ENCODE measurements at places on chromosomes 2 and 18. TPM values are rescaled to one million over a fixed set of nuclear protein-coding genes. Genes with fewer than 3 reads are reported as not detected.
A peak's percentile ranks its signal among the peaks of the same experiment; 100 is the strongest.

DNA sequence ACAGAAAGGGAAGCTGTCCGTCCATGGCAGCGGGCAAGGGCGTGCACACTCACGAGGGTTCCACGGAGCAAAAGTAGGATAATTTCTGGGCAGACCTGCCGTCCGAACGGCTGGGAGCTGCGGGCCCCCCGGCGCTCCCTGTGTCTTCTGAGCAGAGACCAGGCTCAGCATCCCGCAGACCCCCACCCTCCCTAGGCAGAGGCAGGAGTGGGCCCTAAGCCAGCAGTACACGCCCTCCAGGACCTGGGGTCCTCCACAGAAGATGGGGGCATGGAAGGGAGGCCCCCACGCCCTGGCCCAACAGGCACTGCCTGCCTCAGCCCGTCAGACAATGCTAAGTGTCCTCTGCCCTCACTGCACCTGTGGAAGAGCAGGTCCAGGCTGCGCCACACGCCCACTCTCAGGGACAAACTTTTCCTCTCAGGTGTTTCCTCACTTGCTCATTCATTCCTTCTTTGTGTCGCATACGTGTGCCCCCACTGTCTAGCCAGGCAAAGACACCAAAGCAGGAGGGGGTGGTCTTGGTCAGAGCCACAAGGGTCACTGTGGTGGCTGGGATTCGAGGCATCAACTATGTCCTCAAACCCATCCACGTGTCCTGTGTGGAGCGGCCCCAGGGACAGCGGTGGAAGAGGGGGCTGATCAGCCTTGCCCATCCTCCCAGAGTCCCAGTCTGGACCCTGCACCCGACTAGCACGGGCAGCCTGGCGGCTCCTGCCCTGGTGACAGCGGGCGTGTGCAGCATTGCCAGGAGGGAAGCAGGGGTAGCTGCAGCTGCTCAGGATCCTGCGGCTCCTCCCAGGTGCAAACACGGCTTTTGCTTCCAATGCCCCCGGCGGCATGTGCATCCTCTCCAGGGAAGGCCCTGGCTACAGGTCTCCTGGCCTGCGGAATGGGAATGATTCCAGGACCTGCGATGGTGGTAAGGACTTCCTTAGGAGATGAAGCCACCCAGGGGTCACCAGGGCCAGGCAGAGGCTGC, 2.4 kb upstream of the GPC1 start:
- no peak for DNase-seq

DNA sequence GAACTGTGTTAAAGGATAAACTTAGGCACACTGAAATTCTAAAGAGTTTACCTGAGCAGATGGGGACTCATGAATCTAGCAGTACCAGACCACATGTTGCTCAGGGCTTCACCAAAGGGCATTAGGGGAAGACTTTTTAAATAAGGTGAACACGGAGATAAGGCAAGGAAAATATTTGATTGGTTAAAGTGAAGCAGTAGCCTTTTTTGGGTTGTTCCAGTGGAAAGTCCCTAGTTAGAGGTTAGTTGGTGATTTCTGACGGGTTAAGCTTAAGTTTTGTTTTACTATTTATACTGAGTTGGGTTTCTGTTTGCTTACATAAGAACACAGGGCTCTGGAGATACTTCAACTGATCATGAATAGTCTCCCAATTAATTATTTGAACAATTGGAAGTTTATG, 722.5 kb downstream of the SOCS6 start:
- DNase-seq: no peak

CHRND gene
- not detected for total RNA-seq

- no peak for DNase-seq
Measured at GRCh38 chr18:13984080-13984479, 68.7 kb upstream of the MC2R start.

DNA sequence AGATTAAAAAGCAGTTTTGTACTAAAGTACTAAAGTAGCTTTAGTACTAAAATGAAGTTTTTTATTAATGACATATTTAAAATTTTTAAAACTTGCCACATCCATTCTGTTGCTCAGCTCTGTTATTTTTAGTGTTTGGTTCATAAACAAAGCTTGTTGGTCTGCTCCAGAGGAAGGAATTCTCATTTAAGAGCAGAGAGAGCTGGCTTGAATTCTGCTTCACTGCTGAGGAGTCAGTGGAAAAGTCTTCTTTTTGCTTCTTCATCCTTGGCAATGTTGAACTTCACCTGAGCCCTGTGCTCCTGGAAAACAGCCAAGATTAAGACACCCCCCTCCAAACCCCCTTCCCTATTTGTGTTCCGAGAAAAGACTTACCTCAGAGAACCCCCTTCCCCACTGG, 40.6 kb downstream of the TMEM87B start:
- DNase-seq: no peak

ASPRV1 gene
- 2.4 TPM for total RNA-seq

NDUFS1 gene
- 146 TPM for total RNA-seq

CCDC141 gene
- not detected for total RNA-seq

DNA sequence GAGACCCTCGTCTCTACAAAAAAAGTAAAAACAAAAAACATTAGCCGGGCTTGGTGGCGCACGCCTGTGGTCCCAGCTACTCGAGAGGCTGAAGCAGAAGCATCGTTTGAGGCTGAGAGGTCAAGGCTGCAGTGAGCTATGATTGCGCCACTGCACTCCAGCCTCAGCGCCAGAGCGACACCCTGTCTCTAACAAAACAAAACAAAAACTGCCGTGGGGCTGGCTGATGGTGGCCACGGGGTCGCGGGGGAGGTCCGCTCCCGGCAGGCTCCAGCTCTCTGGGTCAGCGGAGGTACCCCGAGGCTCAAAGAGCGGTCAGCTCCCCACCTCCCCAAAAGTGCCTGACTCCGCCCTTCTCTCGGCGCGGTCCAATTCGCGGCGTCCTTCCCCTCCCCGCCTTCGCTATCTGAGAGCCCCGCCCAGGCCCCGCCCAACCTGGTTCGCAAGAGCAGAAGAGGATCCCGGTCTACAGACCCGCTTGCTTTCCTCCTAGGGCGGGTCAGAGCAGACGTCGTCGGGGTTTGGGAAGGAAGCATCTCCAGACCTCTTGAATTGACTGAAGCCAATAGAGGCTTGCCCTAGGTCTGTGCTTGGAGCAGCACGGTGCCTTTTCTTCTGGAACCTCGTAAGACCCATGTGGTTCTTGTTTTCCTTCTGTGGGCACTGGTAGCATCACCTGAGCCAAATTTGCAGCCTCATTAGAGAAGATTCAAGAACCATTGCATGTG, 7.8 kb downstream of the RAX start:
- peak; percentile 65 for DNase-seq

DNA sequence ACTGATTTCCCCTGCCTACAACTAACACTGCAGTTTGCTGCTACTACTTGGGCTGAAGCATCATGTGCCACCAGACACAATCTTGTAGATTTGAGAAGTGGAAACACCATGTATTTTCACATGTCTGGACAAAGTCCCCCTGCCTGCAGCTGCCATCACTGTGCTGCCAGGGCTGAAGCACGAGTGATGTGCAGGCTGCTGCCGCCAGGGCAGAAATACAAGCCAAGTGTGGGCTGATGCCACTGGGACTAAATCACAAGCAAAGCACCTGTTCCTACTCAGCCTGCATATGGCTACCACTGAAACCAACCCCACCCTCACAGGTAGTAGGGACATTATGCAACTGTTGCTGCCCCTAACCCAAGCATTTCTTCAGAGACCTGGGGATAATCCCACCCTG, 179.5 kb upstream of the SLC35G4 start:
- no peak for DNase-seq

DNA sequence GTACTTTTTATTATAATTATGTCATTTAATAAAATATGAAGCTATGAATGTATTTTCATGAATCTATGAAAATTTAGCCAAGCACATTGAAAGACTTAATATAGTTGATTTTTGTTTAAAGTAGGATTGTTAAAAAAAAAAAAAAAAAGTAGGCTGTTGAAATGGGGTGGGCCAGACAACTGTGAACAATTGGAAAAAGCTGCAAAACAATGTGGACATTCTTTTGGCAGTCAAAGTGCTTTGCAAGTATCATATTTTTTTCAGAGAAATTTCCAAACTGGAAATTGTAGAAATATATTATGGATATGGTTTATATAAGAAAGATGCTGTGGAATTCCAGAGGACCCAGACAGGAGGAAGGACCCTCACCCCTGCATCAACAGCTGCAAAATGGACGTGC, 82.1 kb downstream of the ETAA1 start:
- DNase-seq: no peak

DNA sequence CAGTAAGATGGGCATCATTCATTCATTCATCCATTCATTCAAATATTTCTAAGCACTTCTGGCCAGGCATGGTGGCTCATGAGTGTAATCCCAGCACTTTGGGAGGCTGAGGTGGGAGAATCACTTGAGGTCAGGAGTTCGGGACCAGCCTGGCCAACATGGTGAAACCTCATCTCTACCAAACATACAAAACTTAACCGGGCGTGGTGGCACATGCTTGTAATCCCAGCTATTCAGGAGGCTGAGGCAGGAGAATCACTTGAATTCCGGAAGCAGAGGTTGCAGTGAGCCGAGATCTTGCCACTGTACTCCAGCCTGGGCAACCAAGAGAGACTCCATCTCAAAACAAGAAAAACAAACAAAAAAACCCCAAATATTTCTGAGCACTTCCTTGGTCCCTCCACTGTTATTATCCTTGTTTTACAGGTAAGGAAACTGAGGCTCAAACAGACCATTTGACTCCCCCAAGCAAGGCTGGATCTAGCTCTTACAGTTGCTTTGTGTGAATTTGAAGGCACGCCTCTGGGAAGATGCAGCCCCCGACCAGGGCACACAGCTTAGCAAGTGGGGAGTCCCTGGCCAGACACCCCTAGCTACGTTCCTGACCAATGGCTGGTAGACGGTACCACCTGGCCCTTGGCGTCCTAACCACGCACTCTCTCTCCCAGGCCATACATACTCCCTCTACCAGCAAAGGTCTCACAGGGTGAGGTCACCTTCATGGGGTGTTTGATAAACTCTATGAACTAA, 50.6 kb upstream of the ODC1 start:
- DNase-seq: no peak

GRCh38 chr2:36413218-36413617, 57.6 kb downstream of the CRIM1 start:
- DNase-seq: no peak

DNA sequence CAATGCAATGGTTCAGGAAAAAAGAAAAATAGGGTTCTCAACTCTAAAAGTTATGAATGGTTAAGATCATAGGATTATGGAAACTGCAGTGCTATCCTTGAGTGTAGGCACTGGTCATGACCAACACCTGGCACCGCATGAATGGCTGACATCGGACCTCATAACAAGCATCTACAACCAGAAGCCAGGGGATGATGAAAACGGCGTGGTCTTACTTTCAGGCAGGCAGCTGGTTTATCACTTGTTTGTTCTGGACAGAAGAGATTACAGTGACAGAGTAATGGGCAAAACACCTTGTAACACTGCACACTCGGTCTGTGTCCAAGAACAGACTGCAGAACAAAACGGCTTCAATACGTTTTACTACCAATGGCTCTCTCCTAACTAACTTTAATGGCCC, 132.8 kb downstream of the STK39 start:
- no peak for DNase-seq

DNA sequence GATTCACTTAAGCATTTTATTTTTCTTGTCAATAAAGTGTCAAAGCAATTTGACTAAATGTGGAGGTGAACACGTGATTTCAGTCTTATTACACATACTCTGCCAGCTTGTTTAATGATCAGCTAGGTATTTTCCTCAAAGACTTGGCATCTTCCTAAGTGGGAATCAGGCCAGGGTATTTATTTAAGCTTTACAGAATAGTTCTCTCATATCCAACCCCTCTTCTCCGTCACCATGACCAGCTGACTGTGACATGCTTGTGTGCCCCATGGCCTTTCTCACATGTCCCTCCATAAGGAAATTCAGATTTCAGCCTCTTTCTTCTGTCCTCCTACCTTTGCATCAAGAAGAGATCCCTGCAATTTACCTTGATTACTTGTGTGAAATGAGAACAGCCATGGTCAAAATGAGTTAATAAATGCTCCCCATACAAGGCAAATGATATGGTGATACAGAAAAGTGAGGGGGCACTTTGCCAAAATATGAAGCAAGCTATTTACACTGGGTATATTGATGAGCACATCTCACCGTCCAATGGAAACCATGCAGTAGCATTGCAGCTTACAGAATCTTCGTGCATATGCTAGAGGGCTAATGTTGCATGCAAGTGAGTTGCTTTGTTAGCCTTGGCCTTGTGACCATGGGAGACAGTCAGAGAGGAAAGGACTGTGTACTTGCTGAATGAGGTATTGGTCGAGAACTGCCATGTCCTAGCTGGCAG, 202.2 kb downstream of the RNF152 start:
- DNase-seq: no peak

DNA sequence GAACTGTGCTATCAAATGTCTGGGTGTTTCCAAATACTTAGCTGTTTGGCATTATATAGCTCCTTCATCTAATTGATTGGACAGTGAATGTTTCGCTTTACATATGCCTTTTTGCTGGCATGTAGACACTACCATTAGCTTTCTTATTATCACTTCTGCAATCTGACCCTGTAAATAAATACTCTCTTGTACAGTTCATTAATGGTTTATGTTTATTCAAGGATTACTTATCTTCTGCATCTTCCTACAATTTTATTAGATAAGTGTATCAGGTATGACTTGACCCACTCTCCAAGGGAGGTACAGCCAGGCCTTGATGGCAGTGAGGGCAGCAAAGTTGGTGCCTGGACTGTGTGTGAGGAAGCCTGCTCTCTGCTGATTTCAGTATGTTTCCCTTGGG, 614.1 kb upstream of the SETBP1 start:
- DNase-seq: no peak

- DNase-seq: no peak
Measured at GRCh38 chr2:10225291-10226037, 77.2 kb upstream of the HPCAL1 start.

DNA sequence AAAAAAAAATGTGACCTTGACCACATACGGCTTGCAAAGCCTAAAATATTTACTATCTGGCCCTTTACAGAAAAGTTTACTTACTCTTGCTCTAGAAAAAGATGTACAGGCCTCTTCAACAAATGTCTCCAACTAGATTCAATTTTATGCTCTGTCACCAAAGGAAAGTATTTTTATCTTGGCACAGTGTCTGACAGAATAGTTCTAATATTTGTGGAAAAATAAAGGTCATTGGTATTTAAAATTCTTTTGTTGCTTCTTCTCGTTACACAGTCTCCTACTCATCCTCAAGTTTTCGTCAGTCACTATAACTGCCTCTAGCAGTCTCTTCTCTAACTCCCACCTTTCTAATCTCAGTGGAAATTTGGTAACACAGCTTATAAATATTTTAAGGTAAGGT, 1.4 kb downstream of the RBKS start:
- no peak for DNase-seq

DNA sequence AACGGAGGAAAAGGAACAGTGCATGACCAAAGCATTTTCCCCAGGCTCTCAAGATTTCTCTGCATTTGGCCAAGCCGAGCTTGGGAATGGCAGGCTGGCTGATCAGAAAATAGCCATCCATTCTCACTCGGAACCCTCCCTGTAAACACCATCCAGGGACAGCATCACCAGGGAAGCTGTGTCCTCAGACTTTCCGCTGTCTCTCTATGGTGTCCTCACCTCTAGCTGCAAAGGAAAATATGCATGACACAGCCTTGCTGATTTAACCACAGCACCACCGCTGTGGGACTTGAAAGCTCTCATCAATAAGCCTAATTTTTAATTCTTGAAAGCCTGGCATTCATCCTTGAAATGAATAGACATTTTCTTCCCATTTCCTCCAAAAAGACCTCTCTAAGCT, 311.7 kb downstream of the EIPR1 start:
- DNase-seq: no peak

COL5A2 gene
- 488 TPM for total RNA-seq

GRCh38 chr2:8309131-8309530, 372.7 kb upstream of the ID2 start:
- no peak for DNase-seq

DYNAP gene
- not detected for total RNA-seq

- no peak for DNase-seq
Measured at GRCh38 chr18:21112140-21112473, 494 bp upstream of the ROCK1 start.

ARHGAP28 gene
- 1.6 TPM for total RNA-seq
